Dermis microvascular lymphatic vessel endothelial cell (primary cell): ENCODE measurements at places on chromosomes 2 and 18.
A peak's percentile ranks its signal among the peaks of the same experiment; 100 is the strongest.

GRCh38 chr18:51211552-51211951 lies 14.1 kb upstream of the MEX3C start:
- DNase-seq, result no peak

DNA sequence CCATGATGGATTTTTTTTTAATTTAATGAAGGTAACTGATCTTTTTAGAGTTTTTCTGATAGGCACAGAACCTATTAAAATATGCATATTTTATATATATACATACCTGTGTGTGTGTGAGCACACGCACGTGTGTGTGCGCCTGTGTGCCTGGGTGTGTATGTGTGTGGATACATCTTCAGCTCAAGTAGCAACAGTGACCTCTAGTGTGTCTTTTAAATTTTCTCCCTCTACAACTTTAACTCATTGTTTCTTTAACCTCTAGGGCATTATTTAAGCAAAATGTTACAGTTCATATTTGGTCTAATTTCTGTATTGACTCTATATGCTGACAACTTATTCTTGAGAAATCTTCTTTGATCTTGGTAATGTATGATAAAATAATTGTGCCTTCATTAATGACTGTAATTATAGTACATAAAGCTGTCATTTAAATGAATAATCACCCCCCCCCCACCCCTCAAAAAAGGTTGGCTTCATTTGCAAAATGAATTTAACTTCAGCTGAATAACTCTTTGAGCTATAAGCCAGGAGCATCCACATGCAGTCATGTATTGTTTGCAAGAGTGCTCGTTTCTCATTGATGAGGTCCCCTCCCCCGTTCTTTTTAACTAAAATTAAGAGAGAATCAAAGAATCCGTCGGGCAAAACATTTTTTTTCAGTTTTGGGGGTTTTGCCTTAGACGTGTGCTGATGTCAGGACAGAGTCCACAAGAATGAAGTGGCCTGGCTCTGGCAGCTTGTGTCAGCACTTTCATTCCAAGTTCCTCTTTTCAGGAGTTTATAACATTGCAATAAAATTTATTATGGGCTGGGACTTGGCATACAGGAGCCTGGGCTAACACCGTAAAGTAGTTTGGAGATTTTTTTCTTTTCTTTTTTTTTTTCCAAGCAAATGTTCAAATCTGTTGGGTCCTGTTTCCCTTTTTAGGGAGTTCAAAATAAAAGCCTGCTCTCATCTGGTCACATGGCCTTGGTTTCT lies 80.0 kb downstream of the ETAA1 start:
- peak; percentile 34 for DNase-seq

DNA sequence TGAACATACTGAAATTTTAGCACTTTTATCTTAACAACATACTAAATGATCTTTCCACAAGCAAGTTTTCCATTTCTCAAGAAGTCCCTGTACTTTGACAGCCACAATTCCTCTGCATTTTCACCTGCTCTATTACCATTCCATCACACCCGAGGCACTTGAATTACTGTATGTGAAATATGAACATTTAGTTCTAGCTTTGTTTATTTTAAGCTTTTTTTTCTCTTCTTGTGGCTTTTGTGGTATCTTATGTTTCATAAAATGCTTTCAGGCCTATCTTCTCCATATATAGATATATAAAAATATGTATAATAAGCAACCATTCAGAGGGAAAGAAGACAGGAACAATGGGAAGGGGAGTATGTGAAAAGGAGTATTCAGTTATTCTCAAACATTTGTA lies 693.9 kb downstream of the SATB2 start:
- DNase-seq, result no peak

DNA sequence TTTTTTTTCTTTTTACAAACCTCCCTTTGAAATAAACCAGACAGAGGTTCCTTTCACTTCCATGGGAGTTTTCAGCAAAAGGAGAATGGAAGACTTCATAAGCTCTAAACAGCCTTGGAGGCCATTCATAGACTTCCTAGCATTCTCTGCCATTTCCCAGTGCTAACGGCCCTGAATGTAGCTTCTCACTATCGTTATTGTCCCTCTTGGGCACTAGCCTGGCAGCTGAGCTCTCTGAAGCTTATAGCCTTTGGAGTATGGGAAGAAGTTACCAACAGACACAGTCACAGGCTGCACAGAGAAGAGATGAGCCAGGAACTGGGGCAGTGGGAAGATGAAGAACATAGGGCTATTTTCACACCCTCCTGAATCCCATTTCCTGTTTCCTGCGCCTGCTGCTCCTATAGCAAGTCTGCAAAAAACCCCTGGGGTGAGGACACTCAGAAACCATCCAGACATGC lies 29.1 kb upstream of the EPC2 start:
- DNase-seq, result no peak

DNA sequence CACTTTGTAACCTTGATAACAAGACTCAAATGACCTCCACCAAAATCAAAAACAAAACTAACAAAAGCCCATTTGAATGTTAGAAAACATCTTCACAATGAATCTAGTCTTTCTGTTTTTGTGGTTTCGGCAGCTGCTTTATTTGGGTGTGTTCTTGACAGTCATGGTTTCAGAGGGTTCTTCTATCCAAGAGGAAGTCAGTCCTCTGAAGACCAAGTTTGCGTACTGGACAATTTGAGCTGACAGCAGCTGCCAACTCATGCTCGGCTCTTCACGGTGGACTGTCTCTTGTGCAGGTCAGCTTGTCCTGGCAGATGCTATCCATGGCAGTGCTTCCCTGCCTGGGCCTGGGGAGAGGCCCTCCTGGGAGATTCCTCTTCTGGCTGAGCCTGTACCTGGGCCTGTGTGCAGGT lies 91.0 kb downstream of the TMEM17 start:
- no peak for DNase-seq

DNA sequence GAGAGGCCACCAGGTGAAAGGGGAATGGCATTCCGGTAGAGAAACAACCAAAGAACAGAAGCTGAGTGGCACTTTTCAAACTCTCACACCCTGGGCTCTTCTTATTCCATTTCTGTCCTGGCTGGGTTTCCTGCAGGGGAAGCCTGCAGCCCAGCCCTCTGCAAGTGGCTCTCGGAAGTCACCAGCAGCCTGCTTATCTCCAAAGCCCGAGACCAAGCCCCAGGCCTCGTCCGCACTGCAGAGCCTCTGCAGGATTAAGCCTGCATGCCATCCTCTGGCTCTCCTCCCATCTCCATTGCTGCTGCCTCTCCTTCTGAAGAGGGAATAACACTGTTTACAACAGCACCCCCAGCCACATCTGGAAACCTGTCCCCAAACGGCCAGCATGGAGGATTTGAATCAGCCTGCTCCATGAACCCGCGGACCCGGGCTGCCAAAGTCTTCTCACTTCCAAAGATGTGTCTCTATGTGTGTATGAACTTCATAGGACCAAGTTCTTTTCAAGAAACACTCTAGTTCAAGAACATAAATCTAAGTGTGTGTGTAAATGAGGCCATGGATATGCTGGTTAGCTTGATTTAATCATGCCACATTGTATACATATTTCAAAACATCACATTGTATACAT lies 54.2 kb downstream of the DIPK1C start:
- DNase-seq, result no peak

- DNase-seq, result no peak
Observed at GRCh38 chr2:102266204-102266603, 45.2 kb upstream of the IL1RL1 start.

DNA sequence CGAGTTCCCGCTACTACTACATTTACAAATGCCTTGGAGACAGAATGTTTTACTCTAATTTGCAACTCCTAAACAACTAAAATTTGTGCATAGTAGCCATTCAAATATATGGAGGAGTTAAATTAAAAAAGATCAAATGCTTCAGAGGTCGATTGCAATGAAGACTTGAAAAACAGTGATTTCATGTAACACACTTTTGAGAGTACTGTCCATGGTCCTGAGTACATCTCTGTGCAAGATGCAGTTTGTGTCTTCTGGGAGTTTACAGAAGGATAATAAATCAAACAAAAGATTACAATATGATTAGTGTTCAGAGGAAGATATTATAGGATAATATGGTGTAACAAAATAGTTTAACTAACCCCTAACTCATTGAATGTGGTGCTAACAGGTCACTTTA lies 894.7 kb downstream of the TMEM182 start:
- DNase-seq, result no peak

- peak; percentile 7 for DNase-seq
Observed at GRCh38 chr2:211093743-211094303, 537.4 kb downstream of the CPS1 start.

- DNase-seq, result no peak
Observed at GRCh38 chr2:54512663-54513362, 56.7 kb downstream of the SPTBN1 start.

- no peak for DNase-seq
Observed at GRCh38 chr2:6623746-6624145, 242.0 kb downstream of the CMPK2 start.

DNA sequence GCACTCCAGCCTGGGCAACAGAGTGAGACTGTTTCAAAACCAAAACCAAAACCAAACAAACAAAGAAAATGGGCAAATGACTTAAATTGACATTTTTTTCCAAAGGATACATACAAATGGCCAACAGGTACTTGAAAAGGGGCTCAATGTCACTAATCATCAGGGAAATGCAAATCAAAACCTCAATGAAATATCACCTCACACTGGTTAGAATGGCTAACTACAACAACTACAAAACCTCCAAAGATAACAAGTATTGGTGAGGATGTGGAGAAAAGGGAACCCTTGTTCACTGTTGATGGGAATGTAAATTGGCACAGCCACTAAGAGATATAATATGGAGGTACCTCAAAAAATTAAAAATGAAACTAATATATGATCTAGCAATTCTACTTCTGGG lies 213.2 kb upstream of the HS6ST1 start:
- peak; percentile 29 for DNase-seq

- no peak for DNase-seq
Observed at GRCh38 chr2:200306931-200307723, 634 bp downstream of the SPATS2L start.

DNA sequence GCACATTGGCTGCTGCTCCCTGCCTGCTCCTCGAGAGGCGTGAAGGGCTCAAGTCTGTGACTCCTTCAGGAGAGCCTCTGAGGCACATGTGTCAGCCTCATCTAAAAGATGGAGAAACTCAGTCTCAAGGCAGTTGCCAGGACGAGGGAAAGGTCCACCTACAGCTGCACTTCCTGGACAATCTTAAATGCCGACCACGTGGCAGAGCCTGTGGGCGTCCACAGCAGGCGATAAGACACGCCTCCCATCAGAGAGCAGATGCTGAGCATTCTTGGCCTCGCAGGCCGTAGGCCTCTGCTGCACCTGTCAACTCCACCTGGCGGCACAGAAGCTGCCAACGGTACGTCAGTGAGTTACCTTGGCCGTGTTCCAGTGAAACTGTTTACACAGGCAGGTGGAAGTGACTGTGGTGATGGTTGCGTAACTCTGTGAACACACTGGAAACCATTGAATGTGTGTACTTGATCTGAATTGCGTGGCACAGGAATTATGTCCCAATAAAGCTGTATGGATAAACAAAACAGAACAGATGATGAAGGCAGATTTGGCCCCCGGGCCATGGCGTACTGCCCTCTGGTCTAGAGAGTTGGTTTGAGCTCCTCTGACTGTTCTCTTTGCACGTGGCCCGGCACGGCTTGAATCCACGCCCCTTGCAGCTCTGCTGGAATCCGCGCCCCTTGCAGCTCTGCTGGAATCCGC lies 114.5 kb downstream of the RNF144A start:
- peak; percentile 100 for DNase-seq

DNA sequence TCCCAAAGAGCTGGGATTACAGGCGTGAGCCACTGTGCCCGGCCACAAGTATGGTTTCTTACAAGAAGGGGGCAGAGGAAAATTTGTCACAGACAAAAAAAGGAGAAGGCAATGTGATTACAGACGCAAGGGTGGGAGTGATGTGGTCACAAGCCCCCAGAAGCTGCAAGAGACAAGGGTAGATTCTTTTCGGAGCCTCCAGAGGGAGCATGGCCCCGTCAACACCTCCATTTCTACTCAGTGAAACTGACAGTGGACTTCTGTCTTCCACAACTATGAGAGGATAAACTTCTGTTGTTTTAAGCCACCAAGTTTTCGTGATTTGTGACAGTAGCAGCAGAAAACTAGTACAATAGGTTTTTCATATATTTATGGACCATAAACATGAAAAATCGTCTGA lies 2.1 kb upstream of the TCF7L1 start:
- peak; percentile 51 for DNase-seq

GRCh38 chr2:33673937-33674336 lies 74.8 kb upstream of the FAM98A start:
- DNase-seq, result peak; percentile 27

- no peak for DNase-seq
Observed at GRCh38 chr18:2881088-2881839, 34.5 kb downstream of the EMILIN2 start.

GRCh38 chr2:230124235-230124634 lies 55.5 kb upstream of the SLC16A14 start:
- no peak for DNase-seq

GRCh38 chr2:146633159-146633558 lies 1211.7 kb upstream of the ACVR2A start:
- DNase-seq, result no peak

- DNase-seq, result no peak
Observed at GRCh38 chr2:10985260-10985659, 73.5 kb downstream of the KCNF1 start.

GRCh38 chr2:194087089-194087958 lies 1569.7 kb upstream of the SLC39A10 start:
- DNase-seq, result no peak
